Naive thymus-derived CD8-positive, alpha-beta T cell (primary cell): ENCODE measurements at places on chromosomes 4 and X. TPM values are rescaled to one million over a fixed set of nuclear protein-coding genes. Genes with fewer than 3 reads are reported as not detected.
A peak's percentile ranks its signal among the peaks of the same experiment; 100 is the strongest.

DNA sequence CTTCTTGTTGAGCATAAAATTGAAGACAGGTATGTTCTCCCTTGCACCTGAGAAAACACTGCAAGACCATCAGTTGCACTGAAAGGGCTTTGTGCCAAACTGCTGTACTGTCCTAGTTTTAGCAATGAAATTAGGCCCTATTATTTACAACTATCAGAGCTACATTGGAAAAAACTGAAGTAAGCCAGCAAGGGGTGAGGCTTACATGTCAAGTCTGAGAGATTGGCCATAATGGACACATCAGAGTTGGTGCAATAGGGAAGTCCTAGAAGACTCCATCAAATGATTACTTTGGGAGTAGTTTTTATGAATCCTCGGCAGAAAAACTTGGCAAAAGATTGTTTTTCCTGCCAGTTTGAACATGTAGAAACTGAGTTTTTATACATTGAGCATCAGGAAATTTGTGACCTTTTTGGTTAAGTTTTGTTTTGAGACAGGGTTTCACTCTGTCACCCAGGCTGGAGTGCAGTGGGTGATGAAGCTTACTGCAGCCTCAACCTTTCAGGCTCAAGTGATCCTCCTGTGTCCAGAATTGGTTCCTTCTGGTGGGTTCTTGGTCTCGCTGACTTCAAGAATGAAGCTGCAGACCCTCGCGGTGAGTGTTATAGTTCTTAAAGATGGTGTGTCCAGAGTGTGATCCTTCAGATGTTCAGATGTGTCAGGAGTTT, 160.1 kb upstream of the BANK1 start:
- DNase-seq = no peak

GRCh38 chr4:25756503-25756902, 100.9 kb downstream of the SLC34A2 start:
- DNase-seq = no peak

DNA sequence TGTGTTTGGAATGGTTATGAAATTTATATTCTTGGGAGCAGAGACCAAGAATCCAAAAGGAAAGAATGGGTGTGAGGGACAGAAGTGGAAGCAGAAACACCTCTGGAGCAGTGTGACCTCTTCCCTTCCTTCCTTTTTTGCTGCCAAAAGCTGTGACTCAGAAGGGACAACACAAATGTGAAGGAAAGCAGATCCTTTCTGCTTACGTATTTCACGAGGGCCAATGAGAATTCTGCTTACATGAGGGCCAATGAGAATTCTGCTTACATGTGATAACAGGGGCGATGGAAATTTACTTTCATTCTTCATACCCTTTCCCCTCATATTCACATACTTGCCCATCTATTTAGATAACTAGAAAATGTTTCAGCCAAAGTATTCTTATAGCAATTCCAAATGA, 404.6 kb downstream of the PRDM5 start:
- DNase-seq = no peak

DNA sequence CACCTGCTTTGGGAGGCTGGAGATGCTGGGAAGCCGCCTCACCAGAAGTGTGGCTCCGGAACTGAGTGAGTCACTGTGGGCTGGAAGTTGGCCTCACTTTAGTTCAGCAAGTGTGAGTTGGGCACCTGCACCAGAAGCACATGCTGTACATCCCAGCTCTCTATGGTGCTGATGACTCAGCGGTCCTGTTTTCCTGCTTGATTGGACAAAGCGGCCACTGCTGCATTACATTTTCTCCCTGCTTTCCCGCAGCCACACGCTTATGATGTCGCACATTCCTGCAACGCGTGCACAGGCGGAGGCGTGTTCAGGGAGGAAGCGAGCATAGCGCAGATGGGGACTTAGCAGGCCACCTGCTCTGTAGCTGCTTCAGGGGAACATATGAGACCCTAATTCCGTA, 26.7 kb upstream of the CLDN34 start:
- no peak for DNase-seq

DNA sequence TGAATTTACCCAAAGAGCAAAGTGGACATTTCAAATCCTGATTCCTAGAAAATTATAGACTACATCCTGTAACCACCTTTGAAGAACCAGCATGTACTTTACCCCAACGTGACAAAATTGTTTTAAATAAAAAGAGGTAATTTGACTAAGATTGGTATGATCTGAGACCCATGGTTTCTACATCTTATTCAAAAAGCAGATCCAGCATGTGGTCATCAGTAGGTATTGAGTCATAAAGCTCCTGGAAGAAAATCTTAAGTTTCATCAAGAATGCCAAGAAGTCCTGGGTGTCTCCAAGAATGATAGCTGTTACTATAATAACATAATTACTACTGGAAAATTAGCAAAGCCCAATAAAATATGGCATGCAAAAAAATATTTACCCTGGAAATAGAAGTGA, 61.8 kb downstream of the NFKB1 start:
- no peak for DNase-seq

GRCh38 chr4:154506253-154506652, 14.7 kb upstream of the DCHS2 start:
- no peak for DNase-seq

GRCh38 chr4:138542191-138542776, 300.1 kb upstream of the SLC7A11 start:
- DNase-seq = no peak

GRCh38 chr4:24335616-24336015, 248.7 kb downstream of the DHX15 start:
- no peak for DNase-seq

- DNase-seq = no peak
Measured at GRCh38 chr4:84927428-84927827, 39.1 kb downstream of the WDFY3 start.

- no peak for DNase-seq
Measured at GRCh38 chr4:169566021-169566818, 46.2 kb downstream of the NEK1 start.

GRCh38 chr4:10998846-10999245, 314.3 kb upstream of the CLNK start:
- no peak for DNase-seq

GRCh38 chrX:43557792-43558191, 98.3 kb upstream of the MAOA start:
- DNase-seq = peak; percentile 16

- DNase-seq = no peak
Measured at GRCh38 chrX:68978255-68978654, 149.4 kb downstream of the EFNB1 start.

ADAM29 gene
- not detected for total RNA-seq

CITED1 gene
- total RNA-seq = not detected

FGFBP2 gene
- 13.3 TPM for total RNA-seq

BTC gene
- not detected for total RNA-seq

PLS3 gene
- not detected for total RNA-seq

SLC26A1 gene
- 0.39 TPM for total RNA-seq

ADRA2C gene
- not detected for total RNA-seq
